Activated T-cell treated with anti-CD3 and anti-CD28 coated beads, Interleukin-2, amount 50 U/mL, for 24 hours (primary cell): ENCODE measurements at places on chromosomes 1 and 21.

- H3K36me3 ChIP-seq: no peaks in the 10 kb centered on the region
- H3K4me1 ChIP-seq: no peaks in the 10 kb centered on the region
- H3K4me3 ChIP-seq: no peak overlapping the region
- H3K27ac ChIP-seq: no peak overlapping the region
These were observed 151.4 kb downstream of the CHRM3 start for GRCh38 chr1:239537795-239538194.

GRCh38 chr1:6082430-6082971 is 36.8 kb downstream of the KCNAB2 start:
- H3K4me3 ChIP-seq: no peak overlapping the region
- H3K36me3 ChIP-seq: peaks cover 97% of the 10 kb centered on the region
- no peaks in the 10 kb centered on the region for H3K4me1 ChIP-seq
- H3K27me3 ChIP-seq: no peaks in the 10 kb centered on the region
- DNase-seq: no peak

DNA sequence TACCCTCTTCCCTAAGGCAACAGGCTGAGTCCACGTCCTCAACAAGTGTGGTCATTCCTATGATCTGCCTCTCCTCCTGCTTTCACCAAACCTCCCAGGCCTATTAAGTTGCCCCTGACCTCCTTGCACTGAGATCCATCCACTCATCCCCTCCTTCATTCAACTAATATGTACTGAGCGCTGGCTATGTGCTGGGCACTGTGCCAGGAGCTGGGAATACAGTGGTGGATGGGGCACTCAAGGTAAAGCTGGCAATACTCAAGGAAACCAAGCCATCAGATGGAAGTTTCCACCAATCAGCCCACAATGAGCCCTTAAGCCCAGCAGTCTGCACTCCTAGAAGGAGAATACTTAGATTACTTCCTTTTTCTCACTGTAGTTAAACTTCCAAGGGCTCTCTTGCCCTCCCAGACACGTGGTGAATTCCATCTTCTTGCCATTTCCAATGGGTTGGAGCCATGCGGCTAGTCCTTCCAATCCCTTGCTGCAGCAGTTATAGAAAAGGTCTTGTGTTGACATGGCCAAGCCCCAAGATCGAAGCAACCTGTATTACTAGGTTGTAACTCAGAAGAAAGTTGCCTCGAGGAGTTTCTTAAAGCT is 279.9 kb upstream of the RUNX1 start:
- no peaks in the 10 kb centered on the region for H3K36me3 ChIP-seq
- no peak overlapping the region for H3K4me3 ChIP-seq
- H3K27ac ChIP-seq: no peak overlapping the region
- H3K27me3 ChIP-seq: no peaks in the 10 kb centered on the region
- DNase-seq: no peak
- H3K4me1 ChIP-seq: peaks cover 17% of the 10 kb centered on the region

DNA sequence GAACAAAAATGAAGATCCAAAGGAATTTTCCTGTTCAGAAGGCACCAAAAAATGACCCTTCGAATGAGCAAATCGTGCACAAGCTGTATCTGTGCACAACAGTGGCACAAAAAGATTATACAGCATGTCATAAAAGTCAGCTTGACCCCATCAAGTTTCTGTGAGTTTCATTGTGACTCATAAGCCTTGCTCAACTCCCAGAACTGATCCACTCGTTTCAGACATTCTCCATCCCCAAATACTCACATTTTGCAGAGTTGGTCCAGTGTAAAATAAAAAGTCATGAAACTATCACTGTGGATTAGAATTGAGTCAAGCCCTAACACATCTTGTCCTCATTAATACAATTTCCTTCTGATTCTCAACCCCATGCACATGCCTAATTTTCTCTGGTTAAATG is 174.7 kb upstream of the PKN2 start:
- no peaks in the 10 kb centered on the region for H3K4me1 ChIP-seq
- no peak overlapping the region for H3K4me3 ChIP-seq
- H3K27me3 ChIP-seq: peaks cover 6% of the 10 kb centered on the region
- H3K27ac ChIP-seq: no peak overlapping the region
- DNase-seq: no peak
- no peaks in the 10 kb centered on the region for H3K36me3 ChIP-seq

DNA sequence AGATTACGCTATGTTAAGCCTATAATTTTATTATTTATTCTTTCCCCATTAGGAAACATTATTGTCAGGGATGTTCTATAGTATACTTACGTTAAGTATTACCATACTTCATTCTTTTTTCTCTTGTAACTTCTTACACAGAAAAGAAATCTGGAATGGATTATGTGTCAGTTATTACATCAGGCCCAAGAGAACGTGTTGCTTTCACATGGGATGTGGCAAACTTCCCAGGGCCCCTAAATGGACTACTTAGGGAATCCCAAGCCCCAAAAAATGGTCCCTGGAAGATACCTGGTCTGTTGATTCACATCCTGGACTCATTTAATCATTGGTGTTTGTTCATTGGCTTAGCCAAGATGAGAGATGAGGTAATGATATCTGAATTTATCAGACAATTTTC is 249.8 kb downstream of the NRIP1 start:
- H3K36me3 ChIP-seq: no peaks in the 10 kb centered on the region
- H3K4me3 ChIP-seq: no peak overlapping the region
- no peak overlapping the region for H3K27ac ChIP-seq
- DNase-seq: no peak

- no peaks in the 10 kb centered on the region for H3K36me3 ChIP-seq
- no peak for DNase-seq
- peaks cover 5% of the 10 kb centered on the region for H3K27me3 ChIP-seq
- peaks cover 6% of the 10 kb centered on the region for H3K4me1 ChIP-seq
These were observed 265.9 kb upstream of the RUNX1 start for GRCh38 chr21:35314857-35315582.

DNA sequence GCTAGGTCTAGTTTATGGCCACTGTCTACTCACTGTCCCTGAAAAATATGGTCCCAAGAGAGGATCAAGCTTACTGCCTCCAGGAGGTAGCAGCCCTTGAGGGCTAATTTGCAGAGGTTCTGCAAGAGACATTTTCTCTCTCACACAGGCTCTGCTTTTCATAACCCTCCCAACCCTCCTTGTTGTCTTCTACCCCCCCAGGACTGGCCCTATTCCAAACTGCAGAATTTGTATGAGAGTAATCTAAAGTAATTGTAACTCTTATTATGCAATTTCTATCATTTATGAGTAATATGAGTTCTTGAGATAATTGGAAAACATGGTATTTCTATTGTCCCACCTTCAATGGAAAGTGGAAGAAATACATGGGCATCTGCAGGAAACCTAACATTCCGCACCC is 70.4 kb upstream of the CD55 start:
- H3K4me3 ChIP-seq: no peak overlapping the region
- H3K4me1 ChIP-seq: peaks cover 1% of the 10 kb centered on the region
- no peaks in the 10 kb centered on the region for H3K27me3 ChIP-seq
- no peak overlapping the region for H3K27ac ChIP-seq
- no peak for DNase-seq
- no peaks in the 10 kb centered on the region for H3K36me3 ChIP-seq
